ENCODE measurements at places on chromosomes 6 and 20.

GRCh38 chr6:146891615-146892265 lies 293.0 kb downstream of the ADGB start:
- no peak for DNase-seq

DNA sequence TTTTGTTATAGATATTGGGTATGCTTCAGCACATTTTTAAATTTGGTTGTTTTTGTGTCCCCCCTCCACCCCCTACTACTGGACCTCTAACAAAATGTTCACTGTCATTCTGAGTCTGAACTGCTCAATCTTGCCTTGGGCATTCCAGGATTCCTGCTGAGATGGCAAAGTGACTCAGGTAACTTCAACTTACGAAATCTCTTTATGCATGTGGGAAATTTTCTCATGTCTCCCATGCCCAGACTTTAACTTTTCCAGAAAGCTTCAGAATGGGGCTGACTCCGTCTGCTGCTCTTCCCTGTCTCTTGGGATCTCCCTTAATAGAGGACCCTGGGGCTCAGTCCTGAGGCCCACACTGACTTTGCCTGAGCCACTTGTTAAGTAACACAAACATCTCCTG lies 14.0 kb downstream of the CYP39A1 start:
- no peak for DNase-seq

DNA sequence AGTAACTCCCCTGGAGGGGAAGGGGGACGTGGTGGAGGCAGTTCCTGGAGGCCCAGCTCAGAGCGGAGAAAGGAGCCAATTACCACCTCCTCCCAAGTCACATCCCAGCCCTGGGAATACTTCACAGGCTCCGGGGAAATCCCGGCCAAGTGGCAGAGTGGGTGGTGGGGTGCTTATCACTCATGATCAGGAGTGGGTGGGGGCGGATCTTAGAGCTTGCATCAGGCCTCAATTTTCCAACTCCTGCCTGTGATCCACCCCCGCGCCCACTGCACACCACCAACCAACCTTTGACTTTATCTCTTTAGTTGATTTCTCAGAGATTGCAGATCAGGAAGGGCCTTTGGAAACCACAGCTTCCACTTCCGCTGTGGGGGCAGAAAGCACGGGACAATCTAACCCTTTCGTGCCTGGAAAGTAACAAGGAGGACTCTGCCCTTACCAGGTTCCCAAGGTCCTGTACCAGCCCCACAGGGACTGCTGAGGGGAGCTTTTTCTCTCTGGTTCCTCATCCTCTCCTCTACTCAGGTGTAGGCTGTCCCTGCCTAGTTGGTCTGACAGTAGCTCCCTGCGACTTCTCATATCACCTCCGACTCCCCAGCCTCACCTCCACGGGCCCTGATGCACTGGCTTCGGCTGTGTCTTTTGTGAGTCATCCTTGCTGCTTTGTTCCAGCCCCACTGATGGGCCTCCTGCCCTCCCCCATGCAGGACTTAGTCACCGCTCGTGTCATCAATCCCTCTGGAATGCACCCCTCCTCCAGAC lies 24.9 kb upstream of the IER3 start:
- no peak for DNase-seq

DNA sequence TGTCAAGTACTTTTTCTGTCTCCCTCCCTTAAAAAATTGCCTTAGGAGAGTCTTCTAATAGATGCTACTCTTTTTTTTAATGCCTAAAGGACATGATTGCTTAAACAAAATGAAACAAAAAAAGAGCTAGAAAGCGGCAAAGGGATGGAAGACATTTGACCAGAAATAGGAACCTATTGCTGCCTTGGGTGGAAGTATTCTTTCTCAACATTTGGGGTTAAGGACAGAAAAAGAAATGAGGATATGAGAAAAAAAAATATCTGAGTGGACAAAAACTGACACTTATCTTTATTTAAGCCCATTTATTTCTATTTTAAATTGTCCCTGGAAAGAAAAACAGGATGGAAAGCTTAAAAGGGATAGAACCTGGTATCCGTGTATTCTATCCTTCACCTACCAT lies 664.9 kb upstream of the CITED2 start:
- DNase-seq, result no peak

DNA sequence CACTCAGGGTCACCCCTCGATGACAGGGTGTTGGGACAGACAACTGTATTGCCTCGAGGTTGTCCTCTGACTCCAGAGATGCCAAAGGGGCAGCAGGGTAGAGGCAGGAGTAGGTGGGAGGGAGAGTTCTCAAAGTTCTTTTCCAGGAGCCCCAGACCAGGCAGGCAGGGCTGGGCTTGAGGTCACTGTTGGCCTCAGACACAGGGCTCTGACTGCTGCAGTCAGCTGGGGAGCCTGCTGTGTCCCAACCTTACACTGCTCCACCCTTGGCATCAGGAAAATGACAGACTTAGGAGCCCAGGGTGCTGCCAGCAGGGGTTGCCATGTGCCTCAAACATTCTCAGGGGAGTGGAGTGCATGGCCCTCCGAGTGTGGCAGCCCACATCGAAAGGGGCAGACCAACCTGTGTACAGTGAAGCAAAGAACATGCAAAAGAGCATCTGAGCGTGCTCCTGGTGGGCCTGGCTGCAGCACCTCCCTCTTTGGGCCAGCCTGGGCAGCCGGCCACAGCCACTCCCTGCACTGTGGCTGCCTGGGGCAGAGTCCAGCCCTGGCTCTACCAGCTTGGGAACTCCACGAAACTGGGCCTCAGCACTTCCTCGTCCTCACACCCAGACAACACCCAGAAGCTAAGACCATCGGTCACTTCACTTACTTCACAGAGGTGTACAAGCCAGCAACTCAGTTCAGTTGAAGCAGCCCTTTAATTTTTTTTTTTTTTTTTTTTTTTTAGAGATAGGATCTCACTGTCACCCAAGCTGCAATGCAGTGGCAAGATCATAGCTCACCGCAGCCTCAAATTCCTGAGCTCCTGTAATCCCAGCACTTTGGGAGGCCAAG lies 24.0 kb downstream of the C6orf132 start:
- DNase-seq, result no peak

DNA sequence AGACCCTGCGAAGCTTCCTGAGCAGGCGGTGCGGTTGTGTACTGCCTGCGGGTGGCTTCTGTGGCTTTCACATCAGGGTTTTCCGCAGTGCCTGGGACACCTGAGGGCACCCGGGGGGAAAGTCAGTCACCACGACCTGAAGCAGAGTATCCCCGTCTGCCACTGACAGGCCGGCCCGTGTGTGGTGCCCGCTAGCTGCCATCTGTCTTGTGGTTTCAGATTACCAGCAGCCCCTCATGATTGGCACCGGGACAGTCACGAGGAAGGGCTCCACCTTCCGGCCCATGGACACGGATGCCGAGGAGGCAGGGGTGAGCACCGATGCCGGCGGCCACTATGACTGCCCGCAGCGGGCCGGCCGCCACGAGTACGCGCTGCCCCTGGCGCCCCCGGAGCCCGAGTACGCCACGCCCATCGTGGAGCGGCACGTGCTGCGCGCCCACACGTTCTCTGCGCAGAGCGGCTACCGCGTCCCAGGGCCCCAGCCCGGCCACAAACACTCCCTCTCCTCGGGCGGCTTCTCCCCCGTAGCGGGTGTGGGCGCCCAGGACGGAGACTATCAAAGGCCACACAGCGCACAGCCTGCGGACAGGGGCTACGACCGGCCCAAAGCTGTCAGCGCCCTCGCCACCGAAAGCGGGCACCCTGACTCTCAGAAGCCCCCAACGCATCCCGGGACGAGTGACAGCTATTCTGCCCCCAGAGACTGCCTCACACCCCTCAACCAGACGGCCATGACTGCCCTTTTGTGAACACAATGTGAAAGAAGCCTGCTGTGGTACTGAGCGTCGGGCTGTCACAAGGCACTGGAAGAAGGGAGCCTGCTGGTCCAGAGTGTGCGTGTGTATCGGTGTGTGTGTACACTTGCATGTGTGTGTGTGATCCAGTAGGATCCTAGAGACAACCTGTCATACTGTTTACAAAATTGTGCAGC lies 54.4 kb downstream of the GOPC start:
- no peak for DNase-seq

DNA sequence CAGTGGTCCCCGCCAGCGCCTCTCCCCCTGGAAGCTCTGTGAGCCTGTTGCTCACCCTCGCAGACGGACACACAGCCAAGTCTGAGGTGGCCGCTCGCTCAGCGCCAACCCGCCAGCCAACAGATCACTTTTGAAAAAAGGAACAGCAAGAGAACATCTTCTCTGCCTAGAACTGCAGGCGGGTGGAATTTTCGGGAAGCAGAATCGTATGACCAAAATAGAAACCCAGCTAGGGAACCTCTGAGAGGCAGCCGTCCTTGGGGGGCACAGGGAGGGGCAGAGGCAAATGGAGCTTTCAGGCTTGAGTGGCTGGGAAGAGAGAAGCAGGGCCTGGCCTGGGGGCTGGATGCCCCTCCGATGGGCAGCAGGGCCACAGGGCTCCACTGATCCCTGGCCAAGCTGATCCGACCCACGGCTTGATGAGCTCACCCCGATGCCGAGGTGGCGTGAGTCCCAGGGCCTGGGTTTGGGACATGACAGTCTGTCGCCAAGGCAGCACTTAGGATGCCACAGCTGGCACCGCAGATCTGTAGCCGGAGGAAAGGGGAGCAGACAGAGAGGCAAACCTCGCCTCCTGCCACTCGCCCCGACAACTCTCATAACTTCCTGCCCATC lies 9.8 kb downstream of the NFATC2 start:
- DNase-seq, result no peak

- no peak for DNase-seq
Measured at GRCh38 chr20:53466279-53466678, 127.4 kb downstream of the ZNF217 start.

GRCh38 chr20:6519556-6519955 lies 247.9 kb upstream of the BMP2 start:
- no peak for DNase-seq

GRCh38 chr6:14873101-14873500 lies 372.8 kb upstream of the JARID2 start:
- DNase-seq, result no peak

- no peak for DNase-seq
Measured at GRCh38 chr6:170476360-170476759, 76.7 kb downstream of the PSMB1 start.

- DNase-seq, result no peak
Measured at GRCh38 chr6:150025201-150025917, at the start of gene RAET1L. Gene RAET1L (minus strand): TSS chr6:150025532. CDS start chr6:150025471, 61 bp downstream.

DNA sequence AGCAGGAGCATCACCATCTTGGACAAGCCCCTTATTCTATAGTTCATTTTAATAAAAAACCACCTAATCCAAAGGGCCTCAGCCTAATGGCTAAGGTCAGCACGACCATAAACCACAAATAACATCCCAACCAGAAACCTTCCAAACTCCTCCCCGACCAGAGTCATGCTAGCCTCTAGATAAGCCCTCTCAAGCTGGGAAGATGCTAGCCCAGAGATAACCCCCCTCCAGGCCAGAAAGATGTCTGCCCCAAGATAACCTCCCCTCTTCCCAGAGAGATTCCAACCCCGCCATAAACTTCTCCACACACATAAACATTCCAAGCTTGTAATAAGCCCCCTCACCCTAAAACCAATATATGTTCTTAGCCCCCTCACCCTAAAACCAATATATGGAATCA lies 38.5 kb upstream of the OR14J1 start:
- no peak for DNase-seq
